ENCODE measurements at places on chromosomes 2 and 18. TPM values are rescaled to one million over a fixed set of nuclear protein-coding genes. Genes with fewer than 3 reads are reported as not detected.

ATP6V1C2 gene
- total RNA-seq, result not detected

DSC1 gene
- 2.2 TPM for total RNA-seq

CD207 gene
- total RNA-seq, result not detected

DNA sequence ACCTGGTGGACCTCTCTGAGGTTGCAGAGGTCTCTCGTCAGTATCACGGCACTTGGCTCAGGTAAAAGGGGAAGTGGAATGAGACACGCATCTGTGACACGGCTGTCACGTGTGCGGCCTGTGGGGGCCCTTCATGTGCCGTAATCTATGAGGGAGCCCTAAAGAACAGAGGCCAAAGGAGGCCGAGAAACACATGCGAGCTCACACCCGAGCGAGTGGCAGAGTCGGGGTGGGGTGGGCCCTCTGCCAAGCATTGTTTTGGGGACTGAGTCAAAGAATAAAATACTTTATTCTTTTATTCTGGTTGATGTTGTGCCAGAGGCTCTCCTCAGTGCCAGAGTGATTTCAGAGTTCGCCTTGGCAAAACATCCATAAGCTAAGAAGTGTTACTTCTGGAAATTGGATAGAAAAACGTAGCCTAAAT is 43.3 kb downstream of the PLB1 start:
- no peak overlapping the region for H3K4me3 ChIP-seq
- DNase-seq, result no peak
- peaks cover 3% of the 10 kb centered on the region for H3K4me1 ChIP-seq
- H3K27me3 ChIP-seq, result no peaks in the 10 kb centered on the region

DNA sequence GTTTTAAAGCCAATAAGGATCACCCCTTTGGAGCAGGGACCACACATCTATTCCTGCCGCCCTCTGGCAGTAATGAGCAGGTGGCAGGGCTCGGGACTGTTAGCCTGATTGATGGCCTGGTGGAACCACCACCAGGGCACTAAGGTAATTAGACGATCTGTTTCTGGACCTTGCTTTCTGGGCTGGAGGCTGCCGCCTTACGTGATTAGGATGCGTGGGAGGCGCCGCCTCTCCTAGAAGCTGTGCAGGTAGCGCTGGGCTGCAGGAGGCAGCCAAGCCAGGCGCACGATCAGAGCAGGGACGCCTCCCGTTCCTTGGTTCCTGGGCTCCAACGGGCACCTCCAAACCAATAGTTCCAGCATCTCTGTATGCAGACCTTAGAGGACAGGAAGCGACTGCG is 242.6 kb upstream of the RAB12 start:
- DNase-seq, result no peak
- H3K4me1 ChIP-seq, result peaks cover 11% of the 10 kb centered on the region
- peaks cover 17% of the 10 kb centered on the region for H3K27me3 ChIP-seq
- no peaks in the 10 kb centered on the region for H3K36me3 ChIP-seq

DNA sequence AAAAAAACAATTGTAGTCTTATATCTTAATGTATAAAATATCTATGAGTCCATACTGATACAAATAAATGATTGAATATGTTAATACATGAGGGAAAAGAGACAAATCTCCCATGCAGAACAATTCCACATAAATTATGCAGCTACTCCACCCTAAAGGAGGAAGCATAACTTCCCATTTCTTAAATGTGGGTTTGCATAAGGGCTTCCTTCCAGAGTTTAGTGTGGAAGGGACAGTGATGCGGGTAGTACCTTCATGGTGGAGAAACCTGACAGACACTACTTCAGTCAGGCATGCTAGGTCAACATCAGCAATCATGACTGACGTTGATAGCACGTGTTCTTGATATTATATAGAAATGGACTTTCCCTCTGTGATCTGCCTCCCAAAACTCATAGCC is 146.9 kb upstream of the STON1 start:
- no peak overlapping the region for H3K27ac ChIP-seq
- H3K27me3 ChIP-seq, result no peaks in the 10 kb centered on the region
- H3K4me3 ChIP-seq, result no peak overlapping the region
- H3K36me3 ChIP-seq, result peaks cover 2% of the 10 kb centered on the region

DNA sequence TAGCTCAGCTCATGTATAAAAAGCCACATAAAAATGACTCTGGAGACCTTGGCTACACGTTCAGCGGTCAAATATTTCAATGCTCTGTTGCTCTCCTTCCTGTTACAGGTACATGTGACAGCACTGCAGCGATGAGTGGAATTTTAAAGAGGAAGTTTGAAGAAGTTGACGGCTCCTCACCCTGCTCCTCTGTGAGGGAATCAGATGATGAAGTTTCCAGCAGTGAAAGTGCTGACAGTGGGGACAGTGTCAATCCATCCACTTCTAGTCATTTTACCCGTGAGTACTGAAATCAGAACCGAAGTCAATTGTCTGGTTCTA is 125.4 kb downstream of the CSRNP3 start:
- H3K27me3 ChIP-seq, result no peaks in the 10 kb centered on the region
- no peak overlapping the region for H3K4me3 ChIP-seq
- no peak for DNase-seq
- H3K36me3 ChIP-seq, result no peaks in the 10 kb centered on the region
- H3K4me1 ChIP-seq, result no peaks in the 10 kb centered on the region

- peaks cover 5% of the 10 kb centered on the region for H3K4me1 ChIP-seq
- DNase-seq, result no peak
- no peak overlapping the region for H3K4me3 ChIP-seq
- H3K36me3 ChIP-seq, result no peaks in the 10 kb centered on the region
- H3K27me3 ChIP-seq, result no peaks in the 10 kb centered on the region
Measured at GRCh38 chr2:175577368-175577970, 396.0 kb upstream of the ATP5MC3 start.

All from T-cell (primary cell).